ENCODE measurements at places on chromosomes 2 and 18.

DNA sequence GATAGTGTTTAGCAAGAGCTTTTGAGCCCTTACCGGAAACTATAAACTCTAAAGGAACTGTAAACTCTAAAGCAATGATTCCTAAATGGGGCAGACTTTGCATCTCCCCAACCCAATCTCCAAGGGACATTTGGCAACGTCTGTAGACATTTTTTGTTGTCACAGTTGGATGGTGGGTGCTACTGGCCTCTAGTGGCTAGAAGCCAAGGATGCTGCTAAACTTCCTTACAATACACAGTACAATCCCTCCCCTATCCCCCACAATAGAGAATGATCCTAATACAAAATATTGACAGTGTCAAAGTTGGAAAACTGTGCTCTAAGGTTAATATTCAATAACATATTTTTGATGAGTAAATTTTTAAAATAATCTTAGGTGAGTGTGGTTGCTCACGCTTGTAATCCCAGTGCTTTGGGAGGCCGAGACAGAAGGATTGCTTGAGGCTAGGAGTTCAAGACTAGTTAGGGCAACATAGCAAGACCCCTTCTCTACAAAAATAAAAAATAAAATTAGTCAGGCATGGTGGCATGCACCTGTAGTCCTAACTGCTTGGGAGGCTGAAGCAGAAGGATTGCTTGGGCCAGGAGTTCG is 66.7 kb downstream of the PTPN4 start:
- DNase-seq = no peak

- peak; percentile 22 for DNase-seq
Observed at GRCh38 chr2:239106314-239106908, 258.5 kb downstream of the TWIST2 start.

GRCh38 chr2:143952536-143952935 is 567.4 kb downstream of the ZEB2 start:
- DNase-seq = no peak

DNA sequence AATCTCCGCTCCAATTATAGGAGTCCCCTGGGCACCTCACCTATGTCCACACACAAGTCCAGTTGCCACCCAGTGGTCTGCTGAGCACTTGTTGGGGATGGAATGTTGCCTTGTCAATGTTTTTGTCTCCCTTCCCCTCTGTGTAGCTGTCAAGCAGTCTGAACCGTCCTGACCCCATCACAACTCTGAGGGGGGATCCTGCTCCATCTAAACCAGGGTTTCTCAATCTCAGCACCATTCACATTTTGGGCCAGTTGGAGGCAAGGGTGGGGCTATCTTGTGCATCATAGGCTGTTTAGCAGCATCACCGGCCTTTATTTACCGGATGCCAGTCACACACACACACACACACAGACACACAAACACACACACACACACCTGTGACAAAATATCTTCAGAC is 53.0 kb downstream of the CYP26B1 start:
- no peak for DNase-seq

DNA sequence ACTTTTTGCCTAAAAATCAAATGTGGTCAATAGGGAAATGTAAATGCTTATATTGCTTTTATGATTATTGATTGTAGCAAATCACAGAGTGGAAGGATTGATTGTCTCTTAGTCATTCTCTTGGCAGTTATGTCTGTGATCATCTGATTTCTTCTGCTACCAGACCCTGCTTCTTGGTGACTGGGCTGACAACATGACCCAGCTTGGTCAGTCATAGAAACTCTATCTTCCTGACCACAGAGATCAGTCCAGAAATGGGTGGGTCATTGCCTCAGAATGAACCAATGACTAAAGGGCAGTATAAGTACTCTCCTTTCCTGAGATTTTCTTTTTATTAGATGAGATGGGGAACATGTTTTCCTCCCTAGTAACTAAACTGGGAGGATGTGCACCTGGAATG is 87.6 kb downstream of the MAIP1 start:
- no peak for DNase-seq

- no peak for DNase-seq
Observed at GRCh38 chr2:195238379-195238778, 418.6 kb upstream of the SLC39A10 start.

DNA sequence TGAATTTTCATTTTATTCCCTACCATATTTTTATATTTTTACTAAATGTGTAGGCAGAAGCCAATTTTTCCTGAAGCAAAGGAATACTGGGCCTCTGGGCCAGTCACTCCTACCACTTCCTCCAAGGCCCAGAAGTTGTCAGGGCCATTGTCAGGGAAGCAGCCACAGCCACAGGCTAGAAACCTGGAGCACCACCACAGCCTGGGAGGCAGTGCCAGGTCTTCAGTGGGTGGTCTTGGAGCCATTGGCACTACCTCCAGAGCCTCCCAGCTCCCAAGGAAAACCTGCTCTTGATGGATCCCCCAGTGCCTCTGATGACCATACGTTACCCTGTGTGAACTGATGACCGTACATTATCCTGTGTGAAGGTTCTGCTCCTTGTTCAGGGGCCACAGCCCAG is 135.6 kb upstream of the SP5 start:
- DNase-seq = no peak

DNA sequence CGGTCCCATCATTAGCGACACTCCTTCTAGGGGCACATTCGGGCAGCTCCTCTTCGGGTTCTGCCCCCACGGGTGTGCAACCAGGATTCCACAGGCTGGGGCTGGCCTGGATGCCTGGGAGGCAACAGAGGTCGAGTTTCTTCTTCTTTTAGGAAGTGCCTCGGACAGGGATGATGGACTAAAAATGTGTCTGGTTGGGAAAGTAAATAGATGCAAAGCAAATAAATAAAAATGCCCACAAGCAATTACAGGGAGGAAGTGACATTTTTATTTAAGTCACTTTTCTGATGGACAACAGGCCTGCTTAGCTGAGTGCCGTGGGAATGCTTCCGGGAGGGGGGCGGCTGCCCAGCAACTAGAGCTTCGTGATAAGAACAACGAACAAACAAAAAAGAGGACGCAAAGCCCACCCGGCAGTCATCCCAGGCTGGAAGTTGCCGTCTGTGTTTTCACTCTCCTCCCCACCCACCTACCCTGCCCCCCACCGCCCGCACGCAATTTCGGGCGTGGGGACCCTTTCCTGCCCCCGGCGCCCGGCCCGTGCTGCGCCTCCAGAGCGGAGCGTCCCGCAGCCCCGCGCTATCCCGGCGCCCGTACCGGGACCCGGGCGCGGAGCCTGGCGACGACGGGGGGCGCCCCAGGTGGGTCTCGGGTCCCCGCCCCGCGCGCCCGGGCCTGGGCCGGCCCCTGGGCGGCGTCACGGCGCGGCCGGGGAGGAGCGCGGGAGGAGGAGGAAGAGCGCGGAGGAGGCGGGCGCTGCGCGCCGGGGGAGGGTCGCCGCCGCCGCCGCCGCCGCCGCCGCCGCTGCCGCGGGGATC is 412 bp upstream of the NCK2 start:
- no peak for DNase-seq

DNA sequence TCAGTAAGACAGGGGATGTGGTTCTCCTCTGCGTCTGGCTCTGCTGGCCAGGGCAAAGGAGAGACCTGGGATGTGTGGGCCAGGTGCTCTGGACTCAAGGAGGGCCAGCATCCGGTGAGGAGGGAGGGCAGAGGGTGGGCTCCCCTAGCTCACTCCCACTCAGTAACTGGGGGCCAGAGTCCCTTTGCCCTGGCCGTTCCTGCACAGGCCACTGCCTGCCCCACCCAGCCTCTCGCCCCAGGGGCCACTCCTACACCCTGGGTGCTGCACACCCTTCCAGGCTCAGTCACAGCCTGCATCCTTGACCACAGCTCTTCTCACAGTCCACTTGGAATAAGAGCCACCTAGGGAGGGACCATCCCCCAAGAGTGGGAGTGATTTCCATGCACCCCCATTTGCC is 41.0 kb downstream of the SNED1 start:
- no peak for DNase-seq

DNA sequence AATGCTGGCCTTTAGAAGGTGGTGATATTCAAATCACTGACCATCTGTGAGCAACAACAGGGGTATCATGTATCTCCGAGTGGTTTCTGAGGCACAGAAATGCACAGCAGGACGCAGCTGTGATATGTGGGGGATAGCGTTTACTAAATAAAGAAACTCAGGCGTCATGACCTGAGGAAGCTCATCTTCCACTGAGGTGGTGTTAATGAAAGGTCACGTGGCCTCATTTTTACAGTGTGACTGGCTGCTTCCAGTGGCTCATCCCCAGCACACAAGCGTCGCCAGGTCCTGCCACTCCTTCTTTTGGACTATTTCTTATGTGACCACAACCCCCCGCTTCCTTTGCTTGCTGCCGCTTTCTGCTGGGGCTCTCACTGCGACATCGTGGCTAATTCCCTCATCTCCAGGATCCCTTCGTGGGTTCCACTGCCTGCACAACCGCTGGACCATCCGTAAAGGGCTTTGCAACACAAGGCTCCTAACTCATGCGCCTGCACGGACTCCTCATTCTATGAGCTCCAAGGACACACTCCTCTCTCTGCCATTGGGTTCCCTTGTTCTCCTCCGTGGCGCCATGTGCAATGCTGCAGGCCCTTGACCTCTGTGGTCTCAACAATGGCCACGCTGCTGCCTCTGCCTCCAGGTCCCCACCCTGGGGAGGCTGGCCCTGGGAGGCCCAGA is 109.3 kb downstream of the MBP start:
- no peak for DNase-seq

DNA sequence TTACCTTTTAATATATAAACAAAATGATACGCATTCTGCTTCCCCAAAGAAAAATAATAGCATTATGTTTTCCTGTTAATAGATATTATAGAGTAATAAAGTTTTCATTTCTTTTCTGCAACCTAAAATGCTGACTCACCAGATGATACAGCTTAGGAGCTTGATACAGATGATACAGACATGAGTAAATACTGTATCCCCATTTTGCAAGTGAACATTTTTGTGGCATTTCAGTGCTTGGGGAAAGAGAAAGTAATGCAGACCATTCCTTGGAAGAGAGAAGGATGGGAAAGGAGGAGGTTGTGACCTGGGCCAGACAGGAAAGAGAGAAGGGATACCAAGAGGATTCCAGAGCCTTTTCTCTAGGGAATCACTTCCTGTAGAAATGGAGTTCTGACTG is 97.5 kb upstream of the FSHR start:
- DNase-seq = peak; percentile 36

- no peak for DNase-seq
Observed at GRCh38 chr18:46622999-46623398, 34.0 kb downstream of the LOXHD1 start.

- no peak for DNase-seq
Observed at GRCh38 chr18:36378205-36378604, 80.7 kb downstream of the FHOD3 start.

GRCh38 chr2:111171337-111171930 is 50.7 kb downstream of the BCL2L11 start:
- no peak for DNase-seq
